Calu3 (cell line): ENCODE measurements at places on chromosomes 6 and 20.
A peak's percentile ranks its signal among the peaks of the same experiment; 100 is the strongest.

GRCh38 chr20:23459461-23460150, 6.9 kb upstream of the CST11 start:
- no peak for DNase-seq

DNA sequence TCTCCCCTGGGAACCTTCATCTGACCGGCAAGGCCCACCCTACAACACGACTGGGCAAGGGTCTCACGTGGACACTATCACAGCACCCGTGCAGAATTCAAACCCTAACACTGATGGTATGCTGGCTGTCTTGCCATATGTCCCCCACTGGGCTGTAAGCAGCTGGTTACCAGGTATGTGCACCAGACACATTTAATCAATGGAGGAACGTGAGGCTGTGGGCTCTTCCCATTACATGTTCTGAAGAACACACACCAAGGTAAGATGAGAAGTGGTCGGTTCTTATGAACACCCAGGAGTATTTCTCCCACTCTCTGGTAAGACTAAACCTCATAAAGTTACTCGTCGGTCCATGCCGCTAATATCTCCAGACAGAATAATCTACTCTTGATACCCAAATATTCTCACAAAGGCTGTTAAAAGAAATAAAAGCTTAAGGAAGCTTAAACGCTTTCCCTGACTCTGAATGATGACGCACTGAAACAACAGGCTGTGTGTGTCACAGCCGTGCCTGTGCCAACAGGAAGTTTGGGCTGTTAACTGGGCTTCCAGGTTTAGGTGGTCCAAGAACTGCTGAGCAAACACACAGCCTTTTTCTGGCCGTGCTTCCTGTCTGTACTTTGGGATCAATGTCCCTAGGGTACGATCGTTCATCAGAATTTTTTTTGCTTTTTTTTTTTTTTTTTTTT, 75.3 kb downstream of the SLC23A2 start:
- peak; percentile 53 for DNase-seq

- DNase-seq = peak; percentile 75
These were observed 17.6 kb upstream of the SNAI1 start for GRCh38 chr20:49964964-49965780.

DNA sequence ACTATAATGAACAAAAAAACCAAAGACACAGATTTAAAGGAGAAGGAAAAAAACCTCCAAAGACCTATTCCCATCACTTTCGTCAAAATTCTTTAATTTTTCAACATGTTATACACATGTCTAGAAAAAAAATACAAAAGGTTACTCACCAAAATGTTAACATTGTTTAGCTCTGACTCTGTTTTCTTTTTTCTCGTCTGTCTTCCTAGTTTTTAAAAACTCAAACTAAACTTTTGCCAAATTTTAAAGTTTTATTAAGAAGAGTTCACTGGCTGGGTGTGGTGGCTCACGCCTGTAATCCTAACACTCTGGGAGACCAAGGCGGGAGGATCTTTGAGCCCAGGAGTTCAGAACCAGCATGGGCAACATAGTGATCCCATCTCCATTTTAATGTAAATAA, 10.8 kb downstream of the MCUR1 start:
- no peak for DNase-seq

DNA sequence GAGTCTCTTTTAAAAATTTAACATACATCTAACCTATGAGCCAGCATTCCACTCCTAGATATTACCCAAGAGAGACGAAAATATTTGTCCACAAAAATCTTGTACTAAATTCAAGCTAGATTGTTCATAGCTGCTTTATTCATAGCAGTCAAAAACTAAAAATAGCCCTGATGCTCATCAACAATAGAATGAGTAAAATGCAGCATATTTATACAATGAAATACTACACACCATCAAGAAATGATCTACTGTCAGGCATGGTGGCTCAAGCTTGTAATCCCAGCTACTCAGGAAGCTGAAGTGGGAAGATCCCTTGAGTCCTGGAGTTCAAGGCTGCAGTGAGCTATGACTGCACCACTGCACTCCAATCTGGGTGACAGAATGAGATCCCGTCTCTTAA, 22.0 kb upstream of the SRC start:
- DNase-seq = no peak

- DNase-seq = no peak
These were observed 837 bp upstream of the MAD2L1BP start for GRCh38 chr6:43634702-43635303.

GRCh38 chr20:47346172-47346571, 10.3 kb downstream of the ZMYND8 start:
- no peak for DNase-seq

- DNase-seq = no peak
These were observed 488.6 kb upstream of the SULF2 start for GRCh38 chr20:48273843-48274242.

GRCh38 chr6:104548297-104548696, 311.4 kb downstream of the HACE1 start:
- DNase-seq = no peak

DNA sequence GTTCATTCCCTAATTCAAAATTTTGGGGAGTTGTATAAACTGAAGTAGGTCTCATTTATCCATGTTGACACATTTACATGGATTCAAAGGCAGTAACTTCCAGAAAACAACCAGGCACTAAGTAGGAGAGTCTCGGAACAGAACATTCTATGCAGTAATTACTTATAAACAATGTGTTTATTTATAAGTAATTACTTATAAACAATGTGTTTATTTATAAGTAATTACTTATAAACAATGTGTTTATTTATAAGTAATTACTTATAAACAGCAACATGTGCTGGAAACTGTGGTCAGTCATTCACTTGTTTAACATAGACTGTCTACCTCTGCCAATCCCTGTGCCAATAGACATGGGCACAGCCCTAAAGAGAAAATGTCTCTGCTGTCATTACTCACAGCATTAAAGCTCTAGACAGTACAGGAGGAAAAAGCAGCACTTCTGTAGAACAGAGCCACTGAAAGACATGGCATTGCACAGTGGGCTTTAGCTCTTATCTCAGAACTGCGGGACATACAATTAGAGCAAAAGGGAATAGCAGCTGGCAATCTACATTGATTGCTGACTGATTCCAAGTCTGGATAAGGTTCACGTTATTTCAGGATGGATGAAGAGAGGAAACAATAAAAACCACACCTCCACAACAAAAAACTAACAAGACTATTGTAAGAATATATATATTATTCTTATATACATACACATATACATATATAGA, 188.2 kb downstream of the WDR27 start:
- no peak for DNase-seq

DNA sequence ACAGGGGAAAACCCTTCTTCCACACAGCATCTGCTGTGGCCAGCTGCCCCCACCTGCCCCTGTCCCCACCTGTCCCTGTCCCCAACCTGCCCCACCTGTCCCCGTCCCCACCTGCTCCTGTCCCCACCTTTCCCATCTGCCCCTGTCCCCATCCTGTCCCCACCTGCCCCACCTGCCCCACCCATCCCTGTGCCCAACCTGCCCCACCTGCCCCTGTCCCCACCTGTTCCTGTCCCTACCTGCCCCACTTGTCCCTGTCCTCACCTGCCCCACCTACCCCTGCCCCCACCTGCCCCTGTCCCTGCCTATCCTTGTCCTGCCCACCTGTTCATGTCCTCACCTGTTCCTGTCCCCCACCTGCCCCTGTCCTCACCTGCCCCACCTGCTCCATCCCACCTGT, 6.4 kb upstream of the MYT1 start:
- no peak for DNase-seq

- DNase-seq = no peak
These were observed 5.0 kb downstream of the FGD2 start for GRCh38 chr6:37010402-37010892.

- DNase-seq = no peak
These were observed 12.3 kb downstream of the TSHZ2 start for GRCh38 chr20:52984451-52984810.

DNA sequence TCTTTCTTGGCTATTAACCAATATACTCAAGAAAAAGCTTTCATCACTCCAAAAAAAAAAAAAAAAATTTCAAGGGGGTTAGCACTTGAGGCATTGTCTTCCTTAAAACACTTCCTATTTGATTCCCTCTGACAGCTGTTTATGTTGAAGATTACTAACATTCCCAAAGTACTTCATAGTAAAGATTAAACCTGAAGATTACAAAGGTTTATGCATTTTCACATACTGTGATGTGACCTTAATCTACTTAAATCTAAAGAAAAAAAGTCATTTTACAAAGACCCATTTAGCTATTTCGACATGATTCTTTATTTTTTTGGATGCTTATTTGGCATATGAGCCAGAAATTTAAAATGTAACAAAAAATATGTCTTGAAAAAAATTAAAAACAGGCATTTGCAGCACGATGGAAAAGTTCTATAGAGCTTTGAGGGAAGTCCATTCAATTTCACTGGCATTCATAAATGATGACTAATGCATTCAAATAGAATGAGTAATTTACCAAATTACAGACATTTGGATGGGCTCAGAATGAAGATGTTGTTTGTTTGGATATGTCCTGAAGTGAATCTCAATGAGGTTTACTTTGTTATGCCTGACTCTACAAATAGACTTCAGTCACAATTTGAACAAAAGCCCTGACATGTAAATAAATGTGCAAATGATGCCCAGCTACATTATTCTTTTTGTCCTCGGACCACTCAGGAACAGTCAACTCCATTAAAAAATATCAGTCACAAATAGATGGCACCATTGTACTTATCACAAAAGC, 674.6 kb upstream of the MARCKS start:
- DNase-seq = no peak

- no peak for DNase-seq
These were observed 11.2 kb downstream of the CYB5R4 start for GRCh38 chr6:83870649-83871048.

GRCh38 chr6:90083891-90084290, 189.6 kb downstream of the GJA10 start:
- no peak for DNase-seq

GRCh38 chr6:154453329-154453728, 57.2 kb downstream of the CNKSR3 start:
- DNase-seq = no peak

DNA sequence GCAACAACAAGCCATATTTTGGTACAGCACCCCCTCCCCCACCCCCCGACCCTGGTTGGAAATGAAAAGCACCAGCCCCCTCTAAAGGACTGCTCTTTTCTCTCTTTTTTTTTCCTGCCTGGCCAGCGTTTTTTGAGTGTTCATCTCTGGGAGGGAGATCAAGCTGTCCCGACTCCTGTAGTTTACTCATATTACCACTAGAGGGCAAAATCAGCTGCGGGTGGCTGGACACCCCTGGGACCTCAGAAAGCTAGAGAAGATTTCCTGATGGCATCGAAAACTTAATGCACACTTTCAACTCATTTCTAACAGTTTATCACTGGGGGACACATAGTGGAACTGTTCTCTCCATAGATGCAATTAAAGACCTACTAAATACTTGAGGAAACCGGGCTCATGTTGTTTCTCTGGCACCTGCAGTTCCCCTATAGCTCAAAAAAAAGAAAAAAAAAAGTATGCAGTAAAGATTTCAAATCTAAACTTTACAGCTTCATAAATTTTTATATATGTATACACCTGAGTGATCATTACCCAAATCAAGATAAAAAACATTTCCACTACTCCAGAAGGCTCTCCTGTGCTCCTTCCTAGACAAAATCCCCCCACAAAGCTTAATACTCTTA, 24.4 kb downstream of the CNBD2 start:
- peak; percentile 76 for DNase-seq

- DNase-seq = no peak
These were observed 537 bp upstream of the GABBR1 start for GRCh38 chr6:29633534-29633905.

- DNase-seq = no peak
These were observed 81.6 kb downstream of the PSMB1 start for GRCh38 chr6:170471491-170471890.

DNA sequence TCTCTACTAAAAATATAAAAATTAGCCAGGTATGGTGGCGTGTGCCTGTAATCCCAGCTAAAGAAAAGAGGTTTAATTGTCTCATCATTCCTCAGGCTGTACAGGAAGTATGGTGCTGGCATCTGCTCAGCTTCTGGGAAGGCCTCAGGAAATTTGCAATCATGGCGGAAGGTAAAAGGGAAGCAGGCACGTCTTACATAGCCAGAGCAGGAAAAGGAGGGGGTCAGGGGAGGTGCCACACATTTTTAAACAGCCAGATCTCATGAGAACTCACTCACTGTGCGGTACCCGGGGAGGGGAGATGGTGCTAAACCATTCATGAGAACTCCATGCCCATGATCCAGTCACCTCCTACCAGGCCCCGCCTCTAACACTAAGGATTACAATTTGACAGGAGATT, 191.7 kb downstream of the EYA2 start:
- DNase-seq = no peak

- peak; percentile 70 for DNase-seq
These were observed 1.2 kb downstream of the CHMP4B start for GRCh38 chr20:33812152-33812849.

GRCh38 chr6:109321752-109322151, 60.5 kb downstream of the CD164 start:
- DNase-seq = no peak

DNA sequence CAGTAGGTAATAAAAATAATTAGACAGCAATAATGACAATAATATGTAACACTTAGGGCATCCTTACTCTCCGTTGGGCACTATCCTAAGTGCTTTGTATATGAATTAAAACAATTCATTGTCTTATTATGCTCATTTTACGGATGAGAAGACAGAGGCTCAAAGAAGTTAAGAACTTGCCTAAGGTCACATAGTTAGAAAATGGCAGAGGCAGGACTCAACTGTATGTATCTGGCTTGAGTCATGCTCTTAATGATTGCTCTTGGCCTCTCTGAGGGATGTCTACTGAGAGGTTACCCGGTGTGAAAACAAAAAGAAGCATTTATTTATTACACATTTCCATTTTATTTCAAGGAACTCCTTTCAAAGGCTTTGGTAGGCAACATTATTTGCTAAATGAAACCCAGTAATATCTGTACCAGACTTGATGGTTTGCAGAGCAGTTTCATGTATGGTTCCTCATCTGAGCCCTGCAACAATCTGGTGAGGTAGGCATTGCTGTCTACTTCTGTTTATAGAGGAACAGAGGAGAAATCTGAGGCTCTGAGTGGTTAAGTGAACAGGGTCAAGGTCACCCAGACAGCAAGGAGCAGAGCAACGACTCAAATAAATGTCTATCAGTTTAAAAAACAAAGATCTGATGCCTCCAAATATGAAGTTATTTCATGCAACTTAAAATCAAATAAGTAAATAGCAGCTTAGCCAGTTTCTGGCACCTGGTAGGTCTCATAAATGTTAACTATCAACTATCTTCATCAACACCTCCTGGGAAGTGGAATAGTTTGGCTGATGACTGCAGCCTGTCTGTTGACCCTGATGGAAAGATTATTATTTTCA, 4.2 kb upstream of the PARD6B start:
- DNase-seq = no peak

GRCh38 chr6:73503027-73503772, 17.6 kb downstream of the EEF1A1 start:
- DNase-seq = no peak

- DNase-seq = no peak
These were observed 61.4 kb downstream of the TXLNB start for GRCh38 chr6:139230391-139230840.

- DNase-seq = no peak
These were observed 53.0 kb downstream of the FARS2 start for GRCh38 chr6:5314191-5314865.

- DNase-seq = no peak
These were observed 2.7 kb downstream of the SERPINB6 start for GRCh38 chr6:2968600-2969135.
